ENCODE measurements at places on chromosomes 1 and 21.

DNA sequence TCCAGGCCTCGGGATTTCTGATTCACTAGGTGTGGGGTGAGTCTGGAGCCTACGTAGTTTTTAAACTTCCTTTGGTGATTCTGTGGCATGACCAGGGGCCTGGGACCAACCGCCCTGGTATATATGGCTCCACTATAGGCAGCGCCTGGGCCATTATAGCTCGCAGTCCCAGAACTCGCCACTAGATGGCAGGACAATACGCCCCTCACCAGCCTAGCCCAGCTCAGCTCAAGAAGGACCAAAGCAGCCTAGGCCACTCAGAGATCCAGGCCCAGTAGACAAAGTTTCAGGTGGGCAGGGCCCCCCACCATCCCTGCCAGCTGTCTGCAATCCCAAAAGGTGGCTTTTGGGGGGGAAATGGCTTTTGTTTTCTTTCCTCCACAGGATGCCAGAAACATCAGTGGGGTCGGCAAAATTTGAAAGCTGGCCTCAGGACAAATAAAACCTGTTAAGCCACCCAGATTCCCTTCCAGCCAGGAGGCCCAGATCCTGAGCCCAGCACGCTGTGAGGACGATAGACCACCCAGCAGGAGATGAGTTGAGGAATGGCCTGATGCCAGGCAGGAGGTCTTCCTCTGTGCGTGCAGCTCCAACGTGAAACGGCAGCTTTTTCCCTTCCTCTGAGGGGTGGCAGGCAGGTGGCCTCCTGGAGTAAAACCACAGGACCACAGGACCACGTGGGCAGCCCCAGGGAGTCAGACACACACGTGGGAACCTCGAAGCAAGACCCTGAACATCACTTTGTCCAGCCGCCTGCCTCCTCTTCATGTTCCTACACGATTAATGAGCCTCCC is 24.8 kb upstream of the TMEM51 start:
- DNase-seq = peak; percentile 55

DNA sequence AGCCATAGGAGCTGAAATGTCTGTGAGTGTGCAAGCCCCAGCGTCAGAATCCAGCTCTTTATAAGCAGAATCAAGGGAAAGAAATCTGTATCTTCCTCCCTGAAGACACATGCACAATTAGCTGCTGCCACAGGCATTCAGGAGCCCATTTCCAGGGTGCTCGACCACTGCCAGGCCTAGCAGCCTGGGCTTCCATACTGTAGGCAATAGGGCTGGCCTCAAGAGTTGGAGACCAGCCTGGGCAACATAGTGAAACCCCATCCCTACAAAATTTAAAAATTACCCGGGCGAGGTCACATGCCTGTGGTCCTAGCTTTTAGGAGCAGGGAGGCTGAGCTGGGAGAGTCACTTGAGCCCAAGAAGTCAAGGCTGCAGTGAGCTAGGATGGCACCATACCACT is 41.0 kb downstream of the NEK2 start:
- no peak for DNase-seq

DNA sequence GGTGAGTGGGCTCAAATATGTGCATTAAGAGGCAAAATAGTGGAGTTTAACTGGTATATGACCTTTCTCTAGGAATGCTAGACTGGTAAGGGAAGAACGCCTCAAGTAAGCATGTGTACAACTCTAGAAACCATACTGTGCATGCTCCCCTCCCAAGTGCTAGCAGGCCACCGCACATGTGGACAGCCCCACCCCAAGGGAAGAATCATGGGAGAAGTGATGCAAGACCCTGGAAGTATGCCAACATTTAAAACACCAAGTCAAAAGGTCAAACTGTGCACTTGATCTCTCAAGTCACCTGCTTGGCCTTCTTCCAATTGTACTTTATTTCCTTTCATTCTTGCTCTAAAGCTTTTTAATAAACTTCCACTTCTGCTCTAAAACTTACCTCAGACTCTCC is 120.4 kb downstream of the WDR3 start:
- no peak for DNase-seq

DNA sequence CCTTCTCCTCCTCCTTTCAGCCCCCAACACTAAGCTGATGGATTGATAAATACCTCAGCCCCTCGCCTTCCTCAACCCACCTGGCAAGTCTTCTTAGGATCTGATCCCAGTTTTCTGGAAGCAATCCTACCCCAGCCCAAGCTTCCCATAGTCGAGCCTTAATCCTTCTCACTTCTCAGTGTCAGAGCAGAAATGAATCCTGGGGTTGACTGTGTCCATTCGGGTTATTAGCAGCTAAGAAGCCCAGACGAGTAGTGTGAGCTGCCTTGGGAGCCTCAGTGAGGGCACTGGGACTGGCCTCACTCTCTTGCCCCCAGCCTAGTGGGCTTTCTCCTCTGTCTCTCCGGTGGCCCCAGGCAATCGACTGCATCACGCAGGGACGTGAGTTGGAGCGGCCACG is 12.4 kb upstream of the PEAR1 start:
- DNase-seq = no peak

GRCh38 chr1:43651188-43651587 is 1.2 kb downstream of the KDM4A start:
- no peak for DNase-seq

GRCh38 chr1:215704089-215704860 is 137.2 kb downstream of the KCTD3 start:
- DNase-seq = peak; percentile 75

- DNase-seq = no peak
Observed at GRCh38 chr1:239696317-239696716, 309.9 kb downstream of the CHRM3 start.

- no peak for DNase-seq
Observed at GRCh38 chr21:36773117-36773516, 74.2 kb downstream of the SIM2 start.

DNA sequence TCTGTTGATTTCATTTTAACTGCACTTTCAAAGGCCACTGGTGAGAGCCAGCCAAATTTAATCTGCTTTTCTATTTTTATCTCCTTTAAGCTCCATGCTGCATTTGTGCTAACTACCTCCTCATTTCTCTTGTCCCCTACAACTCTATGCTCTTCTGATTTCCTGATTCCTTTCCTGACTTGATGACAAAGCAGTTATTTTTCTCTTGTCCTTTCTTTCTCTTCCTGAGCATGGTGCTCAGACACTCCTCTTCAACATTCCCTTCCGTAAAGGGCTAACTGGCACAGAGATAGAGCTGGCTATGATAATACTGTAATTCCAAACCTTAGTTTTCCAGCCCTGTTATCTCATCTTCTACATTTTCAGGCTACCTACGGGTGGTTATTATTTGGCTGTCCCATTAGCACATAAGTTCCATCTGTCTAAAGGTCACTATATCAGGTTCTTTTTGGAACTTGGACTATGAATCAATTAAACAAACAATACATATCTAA is 6.8 kb upstream of the BCAS2 start:
- DNase-seq = no peak

DNA sequence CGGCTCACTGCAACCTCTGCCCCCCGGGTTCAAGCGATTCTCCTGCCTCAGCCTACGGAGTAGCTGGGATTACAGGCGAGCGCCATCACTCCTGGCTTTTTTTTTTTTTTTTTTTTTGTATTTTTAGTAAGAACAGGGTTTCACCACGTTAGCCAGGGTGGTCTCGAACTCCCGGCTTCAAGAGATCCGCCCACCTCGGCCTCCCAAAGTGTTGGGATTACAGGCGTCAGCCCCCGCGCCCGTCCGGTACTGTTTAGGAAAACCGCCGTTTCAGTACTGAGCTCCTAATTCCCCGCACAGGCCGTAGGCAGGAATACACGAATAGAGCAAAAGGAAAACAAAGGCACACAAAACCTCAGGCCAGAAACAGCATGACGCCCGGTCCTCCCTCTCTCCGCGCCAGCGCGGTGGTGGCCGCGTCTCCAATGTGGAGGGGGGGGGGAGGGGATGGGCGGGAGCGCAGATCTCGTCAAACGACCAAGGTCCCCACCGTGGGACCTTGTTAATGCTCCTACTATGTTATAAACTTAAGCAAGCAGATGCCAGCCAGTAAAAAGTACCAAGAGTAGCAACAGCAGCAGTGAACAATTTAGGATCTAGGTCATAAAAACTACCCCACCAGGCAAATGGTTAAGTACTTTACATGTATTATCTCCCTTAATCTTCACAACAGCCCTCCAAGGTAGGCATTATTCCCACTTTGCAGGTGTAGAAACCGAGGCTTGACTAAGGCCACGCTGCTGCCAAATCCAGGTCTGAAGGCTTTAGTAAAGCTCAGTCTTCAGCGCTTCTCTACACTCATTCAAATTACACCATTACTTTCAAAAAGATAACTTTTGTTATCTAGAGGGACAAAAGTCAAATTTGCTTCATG is 648 bp upstream of the ADAR start:
- DNase-seq = peak; percentile 29

DNA sequence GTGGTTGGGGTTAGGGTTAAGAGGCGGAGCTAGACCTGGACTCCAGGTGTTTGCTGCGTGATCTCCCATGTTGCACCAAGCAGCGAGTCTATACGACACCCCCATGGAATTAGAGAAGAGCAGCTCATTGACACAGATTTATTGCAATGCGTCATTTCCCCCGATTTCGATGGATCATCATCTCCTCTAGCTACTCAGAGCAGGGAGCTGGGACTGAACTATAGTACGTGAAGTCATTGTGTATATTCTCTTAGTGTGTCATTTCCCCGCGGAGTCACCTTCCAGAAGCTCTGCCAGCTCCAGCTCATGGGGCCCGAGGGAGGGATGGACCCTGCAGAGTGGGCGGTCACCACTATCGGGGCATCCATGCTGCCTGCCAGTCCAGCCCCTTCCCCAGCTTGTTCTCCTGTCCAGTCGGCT is 7.5 kb upstream of the C2CD2 start:
- no peak for DNase-seq

GRCh38 chr21:42942244-42942643 is 16.8 kb upstream of the ERVH48-1 start:
- no peak for DNase-seq

GRCh38 chr1:61487801-61488200 is 237.1 kb downstream of the TM2D1 start:
- no peak for DNase-seq

DNA sequence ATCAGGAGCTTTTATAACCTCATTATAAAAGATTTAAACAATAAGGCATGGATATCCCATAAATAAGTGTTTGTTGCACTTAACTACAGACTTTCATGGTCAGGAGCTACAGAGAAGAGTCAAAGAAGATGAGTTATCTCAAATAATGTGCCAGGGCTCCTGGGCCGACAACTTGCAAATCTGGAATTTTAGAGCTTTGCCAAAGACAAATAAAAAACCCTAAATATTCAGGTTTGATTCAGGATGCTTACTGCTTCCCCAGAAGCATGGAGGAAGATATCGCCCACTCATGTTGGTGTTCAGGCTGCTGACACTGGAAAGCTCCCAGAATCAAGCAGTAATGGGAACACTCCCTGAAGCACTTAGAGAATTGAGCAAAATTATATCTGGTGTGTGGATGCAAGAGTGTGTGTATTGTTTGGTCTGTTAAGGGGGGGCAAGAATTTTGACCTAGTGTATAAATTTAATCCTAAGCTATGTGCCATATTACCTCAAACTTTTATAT is 176.9 kb upstream of the ESRRG start:
- DNase-seq = no peak

DNA sequence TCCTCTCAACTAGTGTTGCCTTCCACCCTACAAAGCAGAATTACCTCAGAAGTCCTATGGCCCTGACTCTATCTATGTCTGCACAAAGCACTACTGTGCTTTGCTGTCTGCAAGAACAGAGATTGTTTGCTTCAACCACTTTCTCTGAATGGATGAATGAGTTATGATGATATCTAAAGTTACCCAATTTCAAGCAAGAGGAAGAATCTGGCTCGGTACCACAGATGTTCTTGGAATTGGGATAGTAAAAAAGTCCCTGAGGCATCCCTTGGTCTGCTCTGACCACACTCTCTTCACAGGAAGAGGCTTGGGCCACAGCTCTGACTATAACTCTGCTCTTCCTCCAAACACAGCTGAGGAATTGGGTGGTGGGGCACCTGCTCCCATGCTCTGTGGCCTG is 31.2 kb downstream of the MTARC1 start:
- no peak for DNase-seq

- no peak for DNase-seq
Observed at GRCh38 chr1:184472136-184472535, 85.3 kb downstream of the C1orf21 start.

- DNase-seq = no peak
Observed at GRCh38 chr1:58971629-58972140, 187.8 kb upstream of the JUN start.

DNA sequence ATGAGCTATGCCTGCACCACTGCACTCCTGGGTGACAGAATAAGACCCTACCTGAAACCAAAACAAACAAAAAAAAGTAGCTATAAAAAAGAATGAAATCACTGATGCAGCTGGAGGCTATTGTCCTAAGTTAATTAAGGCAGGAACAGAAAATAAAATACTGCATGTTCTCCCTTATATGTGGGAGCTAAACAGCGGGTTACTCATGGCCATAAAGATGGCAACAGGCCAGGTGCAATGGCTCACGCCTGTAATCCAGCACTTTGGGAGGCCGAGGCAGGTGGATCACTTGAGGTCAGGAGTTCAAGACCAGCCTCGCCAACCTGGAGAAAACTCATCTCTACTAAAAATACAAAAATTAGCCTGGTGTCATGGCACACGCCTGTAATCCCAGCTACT is 152.7 kb downstream of the PIK3R3 start:
- DNase-seq = no peak

- no peak for DNase-seq
Observed at GRCh38 chr1:169025412-169025811, 81.1 kb upstream of the ATP1B1 start.

GRCh38 chr1:36653850-36654249 is 171.1 kb upstream of the CSF3R start:
- no peak for DNase-seq

DNA sequence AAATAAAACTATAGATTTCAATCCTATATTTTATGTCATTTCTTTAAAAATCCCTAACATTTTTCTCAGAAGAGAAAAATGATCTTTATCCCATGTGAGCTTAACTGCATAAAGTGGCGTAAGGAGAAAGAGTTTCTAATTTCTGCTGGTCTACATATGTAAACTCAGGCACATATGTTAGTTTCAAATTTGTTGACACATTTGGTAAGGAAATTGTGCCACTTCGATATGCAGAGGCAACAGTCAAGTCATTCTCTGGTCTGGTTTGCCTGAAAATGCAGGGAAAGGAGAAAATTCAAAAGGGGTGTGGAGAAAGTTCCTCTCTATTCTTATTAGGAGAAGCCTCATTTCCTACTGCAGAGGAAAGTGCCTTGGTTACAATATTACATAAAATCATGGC is 11.5 kb downstream of the KCNA3 start:
- DNase-seq = no peak

DNA sequence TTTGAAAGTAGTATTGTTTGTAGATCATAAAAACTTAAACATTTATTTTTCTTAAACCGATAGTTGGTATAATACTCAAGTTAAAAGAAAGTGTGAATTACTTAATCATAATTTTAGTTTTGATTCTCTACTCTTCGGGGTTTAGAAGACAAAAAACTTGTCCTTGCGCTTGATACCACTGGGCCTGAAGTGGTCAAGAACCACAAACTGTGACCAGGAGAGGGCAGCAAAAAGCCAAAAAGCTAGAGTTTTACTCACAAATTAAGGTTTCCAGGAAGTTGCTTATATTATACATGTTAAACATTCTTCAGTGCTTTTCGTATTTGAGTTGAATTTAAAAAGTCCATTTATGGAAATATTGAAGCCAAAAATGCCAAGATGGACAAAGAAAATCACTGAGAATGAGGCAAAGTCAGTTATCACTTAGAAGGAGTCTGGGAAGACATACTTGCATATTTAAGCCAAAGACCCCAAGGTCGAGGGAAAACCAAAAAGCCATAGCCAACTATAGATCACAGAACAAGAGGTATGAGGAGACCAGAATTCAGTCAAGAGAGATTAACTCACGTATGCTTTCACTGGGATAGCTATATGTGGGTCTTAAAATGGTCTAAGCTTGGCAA is 34.2 kb downstream of the EFCAB7 start:
- peak; percentile 23 for DNase-seq
